Stimulated activated CD8-positive, alpha-beta memory T cell treated with anti-CD3 and anti-CD28 coated beads, Interleukin-4, amount 100 ng/mL, for 48 hours (primary cell): ENCODE measurements at places on chromosomes 11 and 22.

- DNase-seq: no peak
Observed at GRCh38 chr11:96033095-96033494, 109.2 kb upstream of the MTMR2 start.

DNA sequence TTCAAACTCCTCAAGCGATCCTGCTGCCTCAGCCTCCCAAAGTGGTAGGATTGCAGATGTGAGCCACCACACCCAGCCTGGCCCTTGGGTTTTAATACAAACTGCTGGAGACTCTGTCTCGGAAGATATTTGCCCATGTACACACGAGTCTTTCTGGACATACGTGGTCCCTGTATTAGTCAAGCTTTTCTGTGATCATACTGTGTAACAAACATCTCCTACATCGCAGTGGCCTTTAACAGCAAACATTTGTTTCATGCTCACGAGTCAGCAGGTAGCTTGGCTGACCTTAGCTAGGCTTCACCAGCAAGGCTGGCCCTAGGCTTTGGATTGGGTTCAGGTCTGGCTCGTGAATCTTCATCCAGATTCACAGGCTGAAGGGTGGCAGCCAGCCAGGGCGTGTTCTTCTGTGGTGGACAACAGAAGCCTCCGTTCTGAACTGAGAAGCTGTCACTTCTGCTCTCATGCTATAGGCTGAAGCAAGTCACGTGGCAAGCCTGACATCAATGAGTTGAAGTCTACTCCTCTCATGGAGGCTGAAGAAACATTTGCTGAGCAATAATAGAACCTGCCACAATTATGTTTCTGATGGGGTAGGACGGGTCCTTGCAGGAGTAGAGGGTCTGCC lies 8.8 kb downstream of the KIAA1671 start:
- no peak for DNase-seq

GRCh38 chr11:71518506-71519471 lies 8.3 kb upstream of the KRTAP5-7 start:
- DNase-seq: no peak

DNA sequence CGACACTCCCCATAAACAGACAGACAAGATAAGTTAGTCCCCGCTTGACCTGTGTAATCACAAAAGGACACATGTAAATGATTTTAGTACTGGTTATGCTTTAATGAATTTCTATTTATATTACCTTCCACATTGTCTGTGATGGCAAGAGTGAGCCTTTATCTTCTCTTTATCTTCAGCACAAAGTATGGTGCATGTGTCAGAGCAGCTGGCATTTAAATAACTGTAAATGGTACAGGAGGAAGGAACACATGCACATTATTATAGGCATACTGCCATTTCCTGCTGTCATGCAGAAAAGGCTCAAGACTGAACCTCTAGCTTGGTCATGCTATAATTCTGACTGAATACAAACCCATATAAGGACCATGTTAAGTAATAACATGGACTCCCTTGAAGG lies 1342.7 kb upstream of the TENM4 start:
- no peak for DNase-seq

DNA sequence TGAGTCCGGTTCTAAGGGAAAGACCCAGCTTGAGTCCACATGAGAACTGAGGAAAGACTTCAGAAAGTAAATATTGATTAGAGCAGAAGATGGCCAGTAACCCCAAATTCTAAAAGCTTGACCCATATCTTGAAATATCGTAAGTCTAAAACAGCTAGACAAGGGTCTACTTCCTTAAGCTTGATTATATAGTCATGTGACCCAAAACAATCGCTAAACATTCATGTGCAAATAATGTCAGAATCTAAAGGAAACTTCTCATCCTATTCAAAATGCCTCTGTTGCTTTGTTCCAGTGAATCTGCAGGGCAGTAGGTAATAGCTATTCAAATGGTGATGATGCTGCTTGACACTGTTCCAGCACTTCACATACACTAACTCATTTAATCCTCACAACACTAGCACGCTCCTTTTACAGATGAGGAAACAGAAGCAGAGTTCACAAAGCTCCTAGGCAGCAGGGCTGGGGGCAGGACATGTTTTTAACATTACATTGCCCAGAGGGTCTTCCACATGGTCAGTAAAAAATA lies 52.6 kb downstream of the TCF20 start:
- no peak for DNase-seq
